ENCODE measurements at places on chromosomes 5 and 9.

DNA sequence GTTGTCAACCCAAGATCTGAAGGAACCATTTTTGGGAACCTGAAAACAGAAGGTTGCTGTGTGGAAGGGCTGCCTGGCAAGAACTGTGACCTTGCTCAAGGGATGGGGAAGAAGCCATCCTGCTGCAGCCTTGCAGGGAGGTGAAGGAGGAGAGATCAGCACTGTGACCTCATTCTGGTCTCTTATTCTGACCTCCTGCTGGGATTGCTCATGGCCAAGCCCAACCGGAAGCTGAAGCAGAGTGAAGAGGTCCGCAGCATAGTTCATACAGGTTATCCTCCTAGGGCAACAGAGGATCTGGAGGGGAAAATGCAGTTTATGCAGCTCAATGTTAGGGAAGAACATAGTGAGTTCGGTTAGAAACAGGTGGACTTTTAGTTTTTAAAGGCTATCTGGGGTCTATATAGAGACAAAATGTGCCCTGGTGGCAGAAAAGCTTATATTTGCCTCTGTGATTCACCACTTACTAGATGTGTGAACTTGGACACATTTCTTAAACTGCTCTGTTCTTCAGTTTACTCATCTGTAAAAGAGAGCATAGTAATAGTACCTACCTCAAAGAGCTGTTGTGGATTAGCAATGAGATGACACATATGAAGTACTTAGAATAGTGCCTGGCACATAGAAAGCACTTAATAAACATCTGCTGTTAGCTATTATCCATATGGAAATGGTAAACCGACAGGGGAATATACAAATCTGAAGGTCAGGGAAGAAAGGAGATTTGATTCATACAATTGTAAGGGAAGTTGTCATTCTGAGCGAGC is 57.9 kb upstream of the BNC2 start:
- DNase-seq = no peak

DNA sequence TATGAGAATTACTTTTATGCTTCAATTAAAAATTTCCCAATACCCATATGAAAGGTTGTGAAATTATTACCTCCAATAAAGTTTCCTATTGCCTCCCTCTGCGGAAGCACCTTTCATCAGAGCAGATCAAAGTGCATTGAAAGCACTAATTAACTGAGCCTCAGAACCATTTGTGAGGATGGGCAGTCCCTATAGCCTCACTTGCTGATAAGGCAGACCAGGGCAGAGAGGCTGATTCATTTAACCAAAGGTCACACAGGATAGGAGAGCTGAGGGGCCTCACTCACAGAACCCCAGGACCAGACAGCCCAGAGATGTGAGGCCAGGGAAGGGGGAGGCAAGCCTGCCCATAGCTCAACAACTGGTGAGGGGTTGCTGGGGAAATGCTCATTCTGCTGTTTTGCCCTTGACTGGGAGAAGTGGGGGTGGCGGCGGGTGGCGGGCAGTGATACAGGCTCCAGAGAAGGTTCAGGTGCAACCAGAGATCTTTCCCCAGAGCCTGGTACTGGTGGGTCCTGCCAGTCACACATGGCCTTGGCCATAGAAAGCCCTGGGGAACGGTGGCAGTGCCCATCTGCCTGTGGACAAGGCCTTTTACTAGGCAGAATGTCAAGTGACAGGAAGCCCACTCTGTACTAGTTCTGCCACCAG is 57.9 kb downstream of the MACROH2A1 start:
- DNase-seq = no peak

- peak; percentile 74 for DNase-seq
Measured at GRCh38 chr5:142014911-142015584, 2.2 kb upstream of the GNPDA1 start.

DNA sequence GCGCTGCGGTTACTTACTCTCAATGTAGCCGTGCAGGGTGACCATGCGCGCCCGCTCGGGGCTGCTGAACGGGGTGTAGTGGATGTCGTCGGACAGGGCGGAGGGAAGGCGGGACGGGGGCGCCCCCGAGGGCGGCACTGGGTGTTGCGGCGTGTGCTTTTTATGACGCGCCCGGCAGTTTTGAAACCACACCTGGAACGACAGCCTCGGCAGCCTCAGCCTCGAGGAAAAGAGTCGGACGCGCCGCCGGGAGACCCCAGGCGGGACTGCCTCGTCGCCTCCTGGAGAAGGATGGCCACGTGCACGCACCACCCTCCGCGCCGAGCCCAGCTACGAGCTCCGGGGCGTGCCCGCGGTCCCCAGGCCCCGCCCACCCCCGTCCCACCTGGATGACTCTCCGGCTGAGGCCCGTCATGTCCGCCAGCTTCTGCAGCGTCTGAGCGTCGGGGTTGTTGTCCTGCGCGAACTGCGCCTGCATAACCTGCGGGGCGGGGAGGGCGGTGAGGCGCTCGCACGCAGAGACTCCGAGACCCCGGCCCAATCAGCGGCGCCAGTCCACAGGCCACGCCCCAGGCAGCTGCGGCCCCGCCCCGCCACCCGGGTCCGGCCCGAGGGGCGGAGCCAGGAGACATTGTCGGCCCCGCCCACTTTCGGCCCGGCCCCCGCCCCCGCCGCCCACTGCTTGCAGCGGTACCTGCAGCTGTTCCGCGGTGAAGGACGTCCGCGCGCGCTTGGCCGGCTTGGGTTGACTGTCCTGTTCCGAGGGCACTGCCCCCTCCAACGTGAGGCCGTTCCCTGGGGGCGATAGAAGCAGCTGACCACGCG is 15.0 kb downstream of the LHX6 start:
- DNase-seq = peak; percentile 28

DNA sequence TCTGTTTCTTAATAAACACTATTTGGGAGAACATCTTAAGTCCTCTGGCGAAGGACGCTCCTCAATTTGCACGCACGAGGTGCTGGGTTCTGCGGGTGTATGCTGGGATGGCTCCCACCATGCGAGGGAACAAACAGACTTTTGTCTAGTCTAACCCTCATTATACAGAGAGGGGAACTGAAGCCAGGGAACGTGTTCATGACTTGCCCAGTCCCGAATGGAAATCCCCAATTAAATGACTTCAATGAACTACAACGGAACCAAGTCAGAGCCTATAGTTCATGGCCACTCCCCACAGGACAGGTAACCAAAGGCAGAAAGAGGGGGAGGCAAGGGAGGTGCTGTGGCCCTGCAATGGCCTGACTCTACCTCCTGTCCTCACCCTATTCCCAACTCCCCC is 9.3 kb downstream of the TLE1 start:
- DNase-seq = no peak

- peak; percentile 62 for DNase-seq
Measured at GRCh38 chr5:139968547-139969261, 74.4 kb downstream of the NRG2 start.

GRCh38 chr9:114603248-114603647 is 7.8 kb upstream of the TMEM268 start:
- DNase-seq = no peak

- DNase-seq = no peak
Measured at GRCh38 chr9:113901221-113901688, 25.1 kb downstream of the ZNF618 start.

- no peak for DNase-seq
Measured at GRCh38 chr9:4066120-4066519, 233.7 kb downstream of the GLIS3 start.

DNA sequence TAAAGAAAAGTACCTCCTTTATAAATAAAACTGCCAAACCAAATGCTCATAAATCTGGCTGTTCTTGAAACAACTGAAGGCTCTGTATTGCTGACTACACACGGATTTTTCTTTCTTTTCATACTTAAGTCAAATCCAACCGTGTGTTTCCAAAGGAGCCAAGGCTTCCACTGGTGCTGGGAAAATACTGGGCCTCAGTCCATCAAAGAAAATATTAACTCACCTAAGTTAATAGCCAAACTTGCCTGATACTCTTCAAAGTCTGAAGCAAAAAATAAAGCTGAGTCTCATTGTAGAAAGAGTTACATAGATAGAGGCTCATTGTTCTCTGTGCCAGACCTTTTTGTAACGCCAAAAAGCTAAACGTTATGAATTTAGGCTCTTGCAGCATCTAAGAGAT is 350.4 kb upstream of the CDH9 start:
- DNase-seq = no peak

DNA sequence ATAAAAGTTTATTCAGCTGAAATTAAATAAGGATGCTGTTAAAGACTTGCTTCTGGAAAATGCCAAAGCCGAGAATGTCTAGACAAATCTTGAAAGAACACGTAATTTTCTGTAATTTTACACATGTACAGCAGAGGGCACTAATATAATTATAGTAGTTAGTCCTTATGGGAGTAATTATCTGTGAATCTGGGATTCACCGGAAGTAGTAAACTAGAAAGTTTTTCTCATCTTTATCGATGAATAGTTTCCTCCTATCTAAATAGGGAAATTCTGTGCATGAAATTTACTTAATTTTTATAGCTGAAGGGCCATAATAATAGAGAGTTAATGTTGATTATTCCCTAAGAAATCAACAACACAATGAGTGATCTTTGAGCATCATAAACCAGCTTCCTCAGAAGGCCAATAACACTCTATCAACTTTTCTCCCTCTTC is 18.4 kb upstream of the CNTLN start:
- peak; percentile 30 for DNase-seq

GRCh38 chr5:180050121-180050940 is 21.2 kb downstream of the RNF130 start:
- DNase-seq = no peak

DNA sequence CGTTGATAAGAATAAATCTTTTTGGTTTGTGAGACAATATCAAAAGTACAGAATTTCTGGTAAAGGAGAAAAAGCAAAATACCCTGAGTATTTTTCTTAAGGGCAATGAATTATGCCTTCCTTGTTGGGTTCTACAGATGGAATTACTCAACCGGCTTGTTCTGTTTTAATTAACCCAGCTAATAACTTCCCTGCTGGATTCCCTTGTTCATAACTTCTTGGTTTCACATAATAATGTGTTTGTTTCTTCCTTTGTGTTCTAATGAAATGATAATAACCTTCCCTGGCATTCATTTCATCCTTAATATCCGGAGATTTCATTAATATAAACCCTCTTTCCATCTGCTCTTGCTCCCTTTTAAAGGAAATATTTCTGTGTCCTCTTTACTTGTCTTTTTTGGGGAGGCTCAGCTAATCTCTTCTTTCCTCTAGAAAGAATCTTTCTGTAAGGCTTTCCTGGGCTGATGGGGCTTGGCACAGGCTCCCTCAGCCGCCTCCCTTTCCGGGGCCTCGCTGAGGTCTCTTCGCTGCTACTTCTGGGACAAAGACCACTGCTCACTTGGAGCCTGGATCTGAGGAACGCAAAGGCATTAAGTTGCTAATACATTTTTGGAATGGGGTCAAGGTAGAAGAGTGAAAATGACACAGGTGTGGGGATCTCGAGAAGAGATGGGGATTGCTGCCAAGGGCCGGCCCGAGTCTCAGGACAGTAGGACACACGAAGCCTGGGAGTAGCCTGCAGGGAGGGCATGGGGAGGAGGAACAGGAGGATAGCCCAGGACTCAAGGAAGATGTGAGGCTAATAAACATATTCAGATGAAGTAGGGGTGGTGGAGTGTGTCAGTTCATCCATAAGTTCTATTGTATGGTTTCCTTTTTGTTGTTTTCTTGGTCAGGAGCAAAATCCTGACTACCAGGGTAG is 118.5 kb downstream of the NRG2 start:
- DNase-seq = no peak

DNA sequence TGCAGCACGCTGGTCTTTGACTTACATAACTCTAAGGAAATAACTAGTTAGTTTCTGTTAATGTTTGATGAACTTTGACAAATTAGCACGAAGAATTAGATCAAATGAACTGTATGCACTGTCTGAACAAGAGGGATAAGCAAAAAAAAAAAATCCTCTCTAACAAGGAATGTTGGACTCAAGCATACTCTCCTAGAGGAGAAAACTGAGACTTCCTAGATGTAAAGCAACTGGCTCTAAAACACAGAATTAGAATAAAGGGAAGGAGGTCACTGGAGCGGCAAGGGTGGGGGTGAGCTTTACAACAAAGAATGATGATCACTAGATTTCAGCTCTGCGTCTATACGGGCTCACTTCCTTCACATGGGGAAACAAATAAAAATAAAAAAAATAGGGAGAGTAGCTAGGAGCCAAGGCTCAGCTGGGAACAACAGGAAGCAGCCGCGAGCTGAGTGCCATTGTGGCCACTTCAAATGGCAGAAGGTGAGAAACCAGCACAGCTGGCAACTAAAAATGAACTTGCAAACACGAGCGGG is 48.7 kb upstream of the CEMIP2 start:
- DNase-seq = no peak

- no peak for DNase-seq
Measured at GRCh38 chr9:111630182-111630963, 761 bp upstream of the DNAJC25 start.

DNA sequence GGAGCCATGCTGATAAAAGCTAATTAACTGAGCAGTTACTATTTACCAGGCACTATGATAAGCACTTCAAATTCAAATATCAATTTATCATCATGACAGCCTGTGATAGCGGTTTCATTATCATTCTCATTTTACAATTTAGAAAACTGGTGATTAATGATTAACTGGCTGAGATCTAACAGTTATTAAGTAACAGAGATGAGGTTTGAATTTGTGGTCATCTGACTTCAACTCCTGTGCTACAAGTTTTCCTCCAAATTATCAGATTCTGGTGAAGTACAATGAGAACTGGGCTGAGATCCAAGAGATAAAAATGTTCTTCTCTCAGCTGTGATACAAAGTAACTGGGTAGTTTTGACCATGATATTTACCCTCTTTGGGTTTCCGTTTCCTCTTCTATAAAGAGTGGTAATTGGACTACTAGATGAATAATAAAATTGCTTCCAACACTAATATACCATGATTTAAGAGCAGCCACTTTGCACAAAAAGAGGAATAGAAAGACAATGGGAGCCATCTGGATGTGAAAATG is 74.5 kb upstream of the CCNG1 start:
- no peak for DNase-seq

GRCh38 chr9:3746296-3747275 is 220.8 kb upstream of the RFX3 start:
- no peak for DNase-seq

- DNase-seq = peak; percentile 9
Measured at GRCh38 chr9:2157277-2158110, 142.3 kb downstream of the SMARCA2 start.

DNA sequence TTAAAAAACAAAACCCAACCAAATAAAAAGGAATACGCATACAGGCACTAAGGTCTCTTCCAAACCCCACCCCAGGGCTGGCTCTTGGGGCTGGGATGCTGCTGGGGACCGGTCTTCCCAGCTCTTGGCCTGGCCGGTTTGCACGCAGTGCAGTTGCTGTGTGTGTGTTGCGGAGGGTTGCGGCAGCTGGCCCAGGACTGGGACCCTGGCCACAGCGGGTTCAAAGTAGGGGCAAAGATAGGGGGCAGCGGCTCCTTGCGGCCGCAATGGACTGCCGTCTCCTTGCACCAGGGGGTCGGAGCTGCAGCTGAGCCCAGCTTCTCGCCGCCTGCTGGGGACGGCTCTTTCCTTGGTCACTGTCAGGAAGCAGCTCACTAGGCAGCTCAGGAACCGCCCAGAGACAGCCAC is 5.0 kb downstream of the DMRT3 start:
- no peak for DNase-seq

All from Jurkat, Clone E6-1 (cell line).